Colonic mucosa (tissue), 4 donors: ENCODE measurements at places on chromosomes 13 and 19. TPM values are rescaled to one million over a fixed set of nuclear protein-coding genes. Genes with fewer than 3 reads are reported as not detected.

DNA sequence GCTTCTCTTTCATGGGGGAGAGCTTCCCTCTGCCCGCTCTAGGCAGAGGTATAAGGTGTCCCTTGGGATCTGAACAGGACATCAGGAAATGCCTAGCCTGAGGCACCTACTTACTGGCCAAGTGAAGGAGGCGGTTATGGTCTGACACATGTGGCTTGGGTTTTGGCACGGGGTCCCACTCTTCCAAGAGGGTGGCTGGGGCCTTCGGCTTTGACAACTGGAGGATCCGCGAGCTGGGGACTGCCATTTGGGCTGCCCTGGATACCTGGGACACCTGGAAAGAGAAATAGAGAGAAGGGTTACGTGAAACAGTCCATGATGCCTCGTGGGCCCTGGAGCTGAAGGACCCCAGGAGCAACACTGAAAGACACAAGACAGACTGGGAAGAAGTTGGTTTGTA lies 22.4 kb upstream of the MIER2 start:
- no peaks in the 10 kb centered on the region for H3K27me3 ChIP-seq
- DNase-seq = no peak
- no peaks in the 10 kb centered on the region for H3K4me1 ChIP-seq
- H3K36me3 ChIP-seq = no peaks in the 10 kb centered on the region
- no peak overlapping the region for H3K27ac ChIP-seq

DNA sequence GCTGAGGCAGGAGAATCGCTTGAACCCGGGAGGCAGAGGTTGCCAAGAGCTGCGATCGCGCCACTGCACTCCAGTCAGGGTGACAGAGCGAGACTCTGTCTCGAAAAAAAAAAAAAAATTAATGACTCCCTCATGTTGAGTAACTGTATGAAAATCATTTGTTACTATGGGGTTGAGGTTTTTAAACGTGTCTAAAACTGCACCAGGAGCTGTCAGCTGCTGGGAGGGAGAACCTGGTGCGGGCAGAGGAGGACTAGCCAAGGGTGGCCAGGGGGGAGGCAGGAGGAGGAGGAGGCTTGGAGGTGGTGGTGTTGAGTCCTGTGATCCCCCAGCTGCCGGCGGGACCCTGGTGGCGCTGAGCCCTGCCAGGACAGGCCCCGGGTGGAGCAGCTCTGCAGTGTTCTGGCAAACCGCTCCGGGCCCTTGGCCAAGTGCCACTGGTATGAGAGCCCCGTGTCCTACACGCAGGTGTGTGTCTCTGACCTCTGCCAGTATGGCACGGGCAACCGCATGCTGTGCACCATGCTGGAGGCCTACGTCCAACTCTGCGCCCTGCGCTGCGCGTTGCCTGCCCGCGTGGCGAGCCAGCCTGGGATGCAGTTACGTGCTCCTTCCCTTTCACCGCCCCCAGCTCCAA lies 17.1 kb upstream of the FXYD3 start:
- no peak for DNase-seq
- no peaks in the 10 kb centered on the region for H3K4me1 ChIP-seq
- H3K27me3 ChIP-seq = no peaks in the 10 kb centered on the region

SIGLEC7 gene
- 1.0 TPM for total RNA-seq

DNA sequence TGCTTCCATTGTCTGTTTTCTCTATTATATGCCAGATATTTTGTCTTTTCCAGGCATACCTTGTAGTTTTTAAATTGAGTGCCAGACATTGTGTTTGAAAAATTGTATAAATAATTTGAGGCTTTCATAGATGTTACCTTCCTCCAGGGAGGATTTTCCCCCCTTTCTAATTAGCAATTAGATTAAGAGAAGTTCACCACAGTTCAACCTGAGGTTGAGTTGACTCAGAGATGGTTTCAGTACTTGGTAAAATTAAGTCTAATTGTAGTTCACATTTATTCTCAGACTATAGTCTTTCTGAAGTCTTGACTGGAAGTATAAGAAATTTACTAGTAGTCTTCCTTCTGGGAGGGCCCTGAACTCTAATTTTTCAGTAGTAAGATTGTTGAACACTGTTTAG lies 104.1 kb upstream of the SCEL start:
- H3K27me3 ChIP-seq = no peaks in the 10 kb centered on the region
- H3K27ac ChIP-seq = no peak overlapping the region
- H3K4me3 ChIP-seq = no peak overlapping the region
- no peaks in the 10 kb centered on the region for H3K4me1 ChIP-seq

DNA sequence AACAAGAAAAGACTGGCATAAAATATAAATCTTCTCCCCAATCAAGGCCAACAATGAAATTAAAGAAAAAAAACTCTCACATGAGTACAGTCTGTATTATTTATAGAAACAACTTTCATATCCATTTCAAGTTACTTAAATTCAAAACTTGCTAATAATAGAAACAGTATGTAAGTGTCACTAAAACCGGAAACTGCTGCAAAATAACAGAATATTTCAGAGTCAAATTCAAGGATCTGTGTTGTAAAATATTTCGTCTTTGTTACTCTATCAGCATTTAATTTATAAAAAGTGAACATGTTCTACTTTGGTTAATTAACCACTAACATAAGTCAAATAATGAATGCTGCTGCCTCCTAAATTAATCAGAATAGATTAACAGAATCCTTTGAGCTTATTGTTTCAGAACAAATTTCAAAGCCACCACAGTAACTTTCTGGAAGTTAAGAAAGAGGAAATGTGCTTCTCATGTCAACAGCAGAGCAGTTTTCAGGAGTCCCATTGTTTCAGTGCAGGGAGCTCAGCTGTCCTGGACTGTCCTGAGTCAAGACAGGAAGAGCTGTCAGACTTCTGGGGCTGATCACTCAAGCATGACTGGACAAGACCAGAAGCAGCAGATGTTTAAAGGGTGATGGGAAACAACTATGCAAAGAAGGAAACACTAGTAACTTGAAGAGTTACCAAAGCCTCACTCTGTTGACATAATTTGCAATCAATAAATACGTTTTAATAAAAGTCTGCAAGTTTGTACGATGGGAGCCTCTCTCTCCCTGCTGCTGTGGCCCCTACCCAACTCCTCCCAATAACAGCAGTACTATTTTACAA lies 76.9 kb downstream of the FOXO1 start:
- no peak overlapping the region for H3K4me3 ChIP-seq
- peak overlapping the region; percentile 28 for H3K27ac ChIP-seq
- H3K4me1 ChIP-seq = peaks cover 4% of the 10 kb centered on the region
- DNase-seq = no peak
- no peaks in the 10 kb centered on the region for H3K27me3 ChIP-seq

ZIC2 gene
- 0.82 TPM for total RNA-seq

GRCh38 chr13:48511621-48512230 lies 21.2 kb downstream of the RCBTB2 start:
- H3K36me3 ChIP-seq = no peaks in the 10 kb centered on the region
- no peak overlapping the region for H3K27ac ChIP-seq
- no peaks in the 10 kb centered on the region for H3K27me3 ChIP-seq
- H3K4me3 ChIP-seq = no peak overlapping the region

GRCh38 chr13:94248454-94249228 lies 230.8 kb downstream of the DCT start:
- no peak overlapping the region for H3K4me3 ChIP-seq
- no peaks in the 10 kb centered on the region for H3K27me3 ChIP-seq
- DNase-seq = no peak
- H3K27ac ChIP-seq = no peak overlapping the region
- no peaks in the 10 kb centered on the region for H3K4me1 ChIP-seq
- no peaks in the 10 kb centered on the region for H3K36me3 ChIP-seq

DNA sequence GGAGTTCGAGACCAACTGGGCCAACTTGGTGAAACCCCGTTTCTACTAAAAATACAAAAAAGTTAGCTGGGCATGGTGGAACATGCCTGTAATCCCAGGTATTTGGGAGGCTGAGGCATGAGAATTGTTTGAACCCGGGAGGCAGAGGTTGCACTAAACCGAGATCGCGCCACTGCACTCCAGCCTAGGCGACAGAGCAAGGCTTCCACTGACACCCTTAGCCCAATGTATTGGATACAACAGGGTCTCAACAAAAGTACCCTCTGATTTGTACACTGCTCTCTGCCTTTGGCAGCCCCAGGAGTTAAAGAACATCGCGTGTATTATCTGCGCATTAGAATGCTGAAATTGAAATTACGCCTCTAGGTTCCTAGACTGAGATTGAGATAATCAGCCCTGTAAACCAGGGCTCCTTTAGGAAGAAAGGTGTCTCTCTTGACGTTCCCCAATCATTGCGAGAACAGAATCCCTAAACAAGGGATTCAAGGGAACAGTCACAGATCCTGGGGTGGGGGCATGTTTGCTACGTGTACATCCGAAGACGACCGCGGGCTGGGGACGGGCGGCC lies 21.9 kb downstream of the IPO5 start:
- peaks cover 7% of the 10 kb centered on the region for H3K4me1 ChIP-seq
- H3K27me3 ChIP-seq = no peaks in the 10 kb centered on the region
- peak overlapping the region; percentile 90 for H3K4me3 ChIP-seq
- H3K36me3 ChIP-seq = no peaks in the 10 kb centered on the region
